Aorta (tissue), 5 donors: ENCODE measurements at places on chromosomes 2 and 18. TPM values are rescaled to one million over a fixed set of nuclear protein-coding genes. Genes with fewer than 3 reads are reported as not detected.

Gene LYPD6
- total RNA-seq, result 0.42 TPM

Gene NCOA1
- 41.6 TPM for total RNA-seq

Gene EPB41L5
- total RNA-seq, result 18.2 TPM

- H3K4me1 ChIP-seq, result no peaks in the 10 kb centered on the region
- DNase-seq, result no peak
- H3K27ac ChIP-seq, result no peak overlapping the region
- H3K4me3 ChIP-seq, result no peak overlapping the region
Observed at GRCh38 chr2:50290718-50291117, 741.2 kb downstream of the NRXN1 start.

DNA sequence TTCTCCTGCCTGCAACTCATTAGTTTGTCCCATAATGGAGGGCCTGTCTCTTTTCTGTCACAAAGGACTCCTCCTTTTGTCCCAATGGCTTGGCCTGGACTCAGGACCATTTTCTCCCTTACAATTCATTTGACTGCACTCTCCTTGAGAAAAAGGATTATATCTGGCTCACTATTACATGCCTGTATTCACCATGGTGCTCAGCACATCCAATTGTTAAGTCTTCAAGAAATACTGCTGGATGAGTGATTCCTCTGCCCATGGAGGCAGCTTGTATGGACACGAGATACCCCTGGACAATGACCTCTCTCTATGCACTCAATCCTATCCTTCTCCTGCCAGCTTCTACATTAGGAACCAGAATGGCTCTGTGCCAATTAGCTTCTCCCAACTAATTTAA, 47.0 kb downstream of the CHST9 start:
- no peak overlapping the region for H3K4me3 ChIP-seq
- H3K36me3 ChIP-seq, result no peaks in the 10 kb centered on the region
- H3K4me1 ChIP-seq, result no peaks in the 10 kb centered on the region
- H3K27me3 ChIP-seq, result no peaks in the 10 kb centered on the region
- no peak for DNase-seq
- no peak overlapping the region for H3K27ac ChIP-seq

- no peaks in the 10 kb centered on the region for H3K27me3 ChIP-seq
- DNase-seq, result no peak
Observed at GRCh38 chr2:117936871-117937428, 76.9 kb downstream of the CCDC93 start.

GRCh38 chr18:48934415-48934722, 16.4 kb downstream of the SMAD7 start:
- no peak for DNase-seq
- no peaks in the 10 kb centered on the region for H3K27me3 ChIP-seq
- H3K36me3 ChIP-seq, result no peaks in the 10 kb centered on the region
- peak overlapping the region; percentile 70 for H3K27ac ChIP-seq

GRCh38 chr18:27298214-27298804, 113.2 kb upstream of the CHST9 start:
- no peak for DNase-seq
- no peaks in the 10 kb centered on the region for H3K4me1 ChIP-seq
- no peaks in the 10 kb centered on the region for H3K36me3 ChIP-seq

DNA sequence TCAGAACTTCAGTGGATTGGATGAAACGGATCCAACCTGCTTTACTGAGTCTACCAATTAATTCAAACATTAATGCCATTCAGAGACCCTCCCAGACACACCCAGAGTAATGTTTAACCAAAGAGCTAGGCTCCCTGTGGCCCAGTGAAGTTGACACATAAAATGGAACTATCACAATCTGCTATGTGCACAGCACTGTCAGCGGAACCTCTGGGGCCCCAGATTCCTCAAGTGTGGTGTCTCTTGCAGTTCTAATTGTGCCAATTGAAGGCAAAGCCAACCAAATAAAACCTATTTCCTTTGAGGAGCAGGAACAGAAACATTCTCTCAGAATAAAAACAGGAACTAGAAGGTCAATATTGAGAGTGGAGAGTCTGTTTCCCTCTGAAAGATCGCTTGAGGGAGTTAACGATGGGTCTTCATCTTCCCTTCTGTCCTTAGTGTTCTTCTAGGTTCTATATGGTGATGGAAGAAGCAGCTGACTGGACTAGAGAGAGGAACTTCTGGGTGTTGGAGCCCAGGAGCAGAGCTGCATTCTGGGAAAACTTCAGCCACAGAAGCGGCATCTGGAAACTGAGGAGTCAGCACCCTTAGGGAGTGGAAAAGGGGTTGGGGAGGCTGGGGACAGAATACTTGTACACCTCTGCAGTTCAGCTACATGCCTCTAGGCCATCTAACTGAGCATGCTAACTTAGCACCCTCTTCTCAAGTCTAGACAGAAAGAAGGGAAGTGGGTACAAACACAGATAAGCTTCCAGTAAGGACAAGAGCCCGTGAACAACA, 174.4 kb upstream of the FBXO11 start:
- DNase-seq, result no peak
- H3K4me3 ChIP-seq, result no peak overlapping the region
- H3K27me3 ChIP-seq, result no peaks in the 10 kb centered on the region
- no peak overlapping the region for H3K27ac ChIP-seq
- H3K4me1 ChIP-seq, result no peaks in the 10 kb centered on the region

GRCh38 chr18:46754188-46754587, 2.7 kb downstream of the ST8SIA5 start:
- H3K4me1 ChIP-seq, result no peaks in the 10 kb centered on the region
- no peaks in the 10 kb centered on the region for H3K36me3 ChIP-seq
- no peak overlapping the region for H3K4me3 ChIP-seq
- no peaks in the 10 kb centered on the region for H3K27me3 ChIP-seq
- DNase-seq, result no peak

DNA sequence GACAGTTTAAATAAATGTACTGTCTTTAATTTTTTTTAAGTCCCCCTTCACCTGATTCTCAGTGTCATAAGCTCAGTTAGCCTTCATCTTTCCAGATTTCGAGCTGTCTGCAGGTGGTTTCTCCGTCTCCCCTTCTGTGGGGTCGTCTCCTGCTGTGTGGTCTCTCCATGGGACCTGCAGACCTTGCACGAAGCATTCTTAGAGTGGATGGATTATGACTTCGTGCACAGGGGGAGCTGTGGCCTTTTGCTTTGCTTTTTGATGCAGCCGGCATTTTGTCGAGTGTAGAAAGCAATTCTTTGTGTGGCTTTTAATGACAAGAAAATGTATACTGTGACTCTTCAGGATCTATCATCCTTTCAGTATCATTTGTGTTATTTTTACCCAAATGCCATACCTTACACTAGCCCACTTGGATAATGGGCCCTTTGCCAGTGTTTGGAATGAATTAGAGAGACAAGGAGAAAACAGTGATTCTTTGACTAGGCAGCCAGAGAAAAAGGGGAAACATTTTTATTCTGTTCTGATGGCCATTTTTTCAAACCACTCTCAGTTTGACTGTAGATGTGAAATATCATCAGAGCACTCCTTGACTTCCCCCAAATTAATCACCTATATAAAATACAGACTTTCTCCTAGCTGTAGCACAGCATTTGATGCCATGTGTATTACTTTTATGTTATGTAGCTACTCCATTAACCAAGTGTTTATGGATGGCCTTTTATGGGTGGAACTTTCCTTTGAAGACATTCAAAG, 54.3 kb downstream of the ITGA6 start:
- no peaks in the 10 kb centered on the region for H3K27me3 ChIP-seq
- H3K4me1 ChIP-seq, result no peaks in the 10 kb centered on the region
- peaks cover 1% of the 10 kb centered on the region for H3K36me3 ChIP-seq

DNA sequence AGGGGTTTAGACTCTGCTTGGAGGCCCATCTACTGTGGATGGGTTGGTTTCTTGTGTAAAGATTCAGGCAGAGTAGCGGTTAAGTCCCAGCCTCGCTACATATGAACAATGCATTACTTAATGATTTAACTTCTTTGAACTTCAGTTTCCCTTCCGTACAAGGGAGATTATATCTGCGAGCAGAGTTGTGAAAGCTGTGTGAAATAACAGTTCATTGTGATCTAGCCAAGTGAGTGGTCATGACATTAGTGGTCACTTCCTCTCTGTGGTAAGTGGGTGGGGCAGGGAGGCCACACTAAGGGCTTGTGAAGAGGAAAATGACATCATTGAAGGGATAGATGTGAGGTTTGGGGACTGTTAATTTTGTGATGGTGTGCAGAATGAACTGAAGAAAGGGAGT, 14.1 kb upstream of the MEX3C start:
- H3K27me3 ChIP-seq, result no peaks in the 10 kb centered on the region
- no peak overlapping the region for H3K27ac ChIP-seq
- H3K4me1 ChIP-seq, result no peaks in the 10 kb centered on the region
- H3K4me3 ChIP-seq, result no peak overlapping the region
- H3K36me3 ChIP-seq, result no peaks in the 10 kb centered on the region

DNA sequence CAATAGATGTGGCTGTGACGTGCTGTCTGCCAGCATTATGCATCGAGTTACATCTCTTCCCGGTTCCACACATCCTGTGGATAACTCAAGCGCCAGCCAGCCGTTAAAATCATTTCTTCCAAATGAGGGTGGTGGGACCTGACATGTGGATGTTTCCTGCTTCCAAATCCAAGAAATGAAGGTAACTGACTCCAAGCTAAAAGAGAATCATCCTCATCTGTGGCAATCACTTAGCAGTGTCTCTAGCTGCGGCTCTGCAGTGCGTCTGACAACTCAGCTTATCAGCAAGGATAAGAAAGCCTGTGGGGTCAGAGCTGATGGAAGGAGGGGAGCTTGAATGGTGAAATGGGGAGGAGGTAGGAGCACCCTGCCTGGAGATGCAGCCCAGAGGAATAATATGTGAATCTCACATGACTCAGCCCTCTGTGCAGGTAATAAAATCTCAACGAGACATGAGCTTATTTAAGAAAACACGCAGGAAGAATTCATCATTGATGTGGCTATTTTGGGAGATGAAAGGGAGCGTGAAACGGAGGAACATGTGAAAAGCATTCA, 382.2 kb upstream of the TRIB2 start:
- no peaks in the 10 kb centered on the region for H3K36me3 ChIP-seq
- no peaks in the 10 kb centered on the region for H3K27me3 ChIP-seq
- no peak overlapping the region for H3K27ac ChIP-seq
- no peaks in the 10 kb centered on the region for H3K4me1 ChIP-seq

DNA sequence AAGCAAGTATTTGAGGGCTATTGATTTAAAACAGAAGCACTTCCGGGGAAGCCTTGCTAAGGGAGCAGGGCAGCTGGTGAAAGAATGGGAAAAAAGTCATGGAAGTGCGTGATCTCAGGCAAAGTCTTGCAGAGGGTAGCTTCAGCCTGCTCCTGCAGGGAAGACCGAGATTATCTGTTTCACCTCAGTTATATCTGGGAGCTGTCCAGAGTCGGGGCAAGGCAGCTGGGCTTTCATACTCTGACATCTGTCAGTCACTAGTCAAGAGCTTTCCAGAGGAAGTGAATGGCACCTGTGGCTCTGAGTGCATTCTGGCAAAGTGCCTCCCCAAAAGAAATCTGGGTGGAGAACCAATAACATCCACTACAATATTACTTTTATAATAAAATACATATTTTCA, 8.7 kb downstream of the NXPH2 start:
- DNase-seq, result no peak
- H3K4me1 ChIP-seq, result no peaks in the 10 kb centered on the region
- H3K36me3 ChIP-seq, result no peaks in the 10 kb centered on the region
- H3K27ac ChIP-seq, result no peak overlapping the region
- no peaks in the 10 kb centered on the region for H3K27me3 ChIP-seq

- peak overlapping the region; percentile 58 for H3K4me3 ChIP-seq
- H3K4me1 ChIP-seq, result no peaks in the 10 kb centered on the region
- no peaks in the 10 kb centered on the region for H3K27me3 ChIP-seq
- H3K27ac ChIP-seq, result no peak overlapping the region
- peak; percentile 87 for DNase-seq
Observed at GRCh38 chr2:136118819-136119716, 1.1 kb upstream of the CXCR4 start.

- DNase-seq, result no peak
- H3K36me3 ChIP-seq, result no peaks in the 10 kb centered on the region
- H3K27ac ChIP-seq, result no peak overlapping the region
- no peaks in the 10 kb centered on the region for H3K4me1 ChIP-seq
- H3K27me3 ChIP-seq, result no peaks in the 10 kb centered on the region
Observed at GRCh38 chr2:120133572-120134244, 89.5 kb downstream of the TMEM185B start.

GRCh38 chr2:219461047-219461514, 26.4 kb downstream of the SPEG start:
- no peaks in the 10 kb centered on the region for H3K27me3 ChIP-seq
- peak overlapping the region; percentile 76 for H3K27ac ChIP-seq
- peak; percentile 78 for DNase-seq
- no peak overlapping the region for H3K4me3 ChIP-seq
- no peaks in the 10 kb centered on the region for H3K36me3 ChIP-seq
- H3K4me1 ChIP-seq, result no peaks in the 10 kb centered on the region

DNA sequence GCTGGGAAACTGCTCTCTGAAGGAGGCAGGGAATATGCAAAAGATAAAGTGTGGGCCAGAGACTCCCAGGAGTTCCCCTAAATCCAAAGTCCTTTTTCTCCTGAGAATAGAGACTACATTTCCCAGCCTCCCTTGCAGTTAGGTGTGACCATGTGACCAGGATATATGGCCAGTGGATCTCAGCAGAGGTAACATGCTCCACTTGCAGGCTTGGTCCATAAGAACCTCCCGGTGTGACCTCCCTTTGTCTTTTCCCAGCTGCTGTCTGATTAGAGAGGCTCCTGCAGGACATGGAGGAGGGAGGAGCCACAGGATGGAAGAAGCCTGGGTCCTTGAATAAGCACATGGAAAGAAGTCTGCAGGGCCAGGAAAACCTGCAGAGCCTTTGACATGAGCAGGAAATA, 76.2 kb downstream of the TGFA start:
- H3K4me1 ChIP-seq, result no peaks in the 10 kb centered on the region
- no peaks in the 10 kb centered on the region for H3K27me3 ChIP-seq
- H3K27ac ChIP-seq, result no peak overlapping the region
- no peaks in the 10 kb centered on the region for H3K36me3 ChIP-seq
- no peak for DNase-seq

DNA sequence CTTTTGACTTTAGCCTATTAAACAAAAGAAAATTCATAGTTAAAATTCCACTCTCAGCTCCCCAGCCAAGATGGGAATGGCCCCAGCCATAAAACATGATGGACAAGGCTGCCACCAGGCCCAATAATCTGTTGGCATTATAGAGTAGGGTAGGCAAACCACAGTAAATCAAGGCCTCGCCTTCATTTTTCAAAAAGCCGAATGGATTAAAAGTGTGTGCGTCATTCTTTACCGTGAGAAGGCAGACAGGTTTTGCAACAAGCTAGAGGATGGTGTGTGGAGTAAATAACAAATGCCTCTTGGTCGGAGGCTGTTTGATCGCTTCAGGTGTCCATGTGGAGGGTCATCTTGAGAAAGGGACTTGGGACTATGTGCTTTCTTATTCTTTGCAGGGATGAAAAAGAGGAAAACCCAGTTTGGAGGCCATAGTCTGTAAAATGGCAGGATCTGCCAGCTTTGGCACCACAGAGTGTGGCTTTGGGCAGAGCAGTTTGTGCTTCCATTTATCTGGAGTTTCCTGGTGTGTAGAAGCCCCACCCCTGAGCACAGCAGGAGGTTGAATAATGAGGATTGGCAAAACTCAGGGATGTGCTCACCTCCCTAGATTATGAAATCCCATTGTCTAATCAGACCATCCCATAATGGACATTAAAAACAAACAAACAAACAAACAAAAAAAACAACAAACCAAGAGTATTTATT, 57.1 kb upstream of the ITGB6 start:
- H3K27ac ChIP-seq, result no peak overlapping the region
- H3K4me3 ChIP-seq, result no peak overlapping the region
- no peak for DNase-seq
- no peaks in the 10 kb centered on the region for H3K36me3 ChIP-seq
- no peaks in the 10 kb centered on the region for H3K4me1 ChIP-seq
- H3K27me3 ChIP-seq, result no peaks in the 10 kb centered on the region

GRCh38 chr2:52077159-52077558, 1045.2 kb upstream of the NRXN1 start:
- no peaks in the 10 kb centered on the region for H3K27me3 ChIP-seq
- DNase-seq, result no peak
- no peak overlapping the region for H3K27ac ChIP-seq
- H3K36me3 ChIP-seq, result no peaks in the 10 kb centered on the region
- H3K4me3 ChIP-seq, result no peak overlapping the region
